ENCODE measurements at places on chromosomes 4 and X.
A peak's percentile ranks its signal among the peaks of the same experiment; 100 is the strongest.

DNA sequence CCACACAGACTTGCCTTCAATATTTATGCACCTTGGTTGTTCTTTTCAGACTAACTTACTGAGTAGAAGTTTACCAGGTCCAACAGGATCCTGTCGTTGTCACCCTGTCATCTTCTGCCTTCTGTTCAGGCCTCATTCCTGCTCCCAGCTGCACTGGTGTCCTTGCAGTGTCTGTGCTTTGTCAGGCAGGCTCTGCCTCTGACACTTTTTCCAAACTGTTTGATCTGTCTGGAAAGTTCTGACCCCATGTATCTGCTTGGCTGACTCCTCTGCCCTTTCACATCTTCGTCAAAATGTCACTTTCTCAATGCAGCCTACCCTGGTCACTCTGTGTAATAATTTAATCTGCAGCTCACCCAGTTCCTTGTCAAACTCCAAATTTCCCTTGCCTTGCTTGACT lies 9.9 kb downstream of the PAGE2 start:
- DNase-seq: no peak

DNA sequence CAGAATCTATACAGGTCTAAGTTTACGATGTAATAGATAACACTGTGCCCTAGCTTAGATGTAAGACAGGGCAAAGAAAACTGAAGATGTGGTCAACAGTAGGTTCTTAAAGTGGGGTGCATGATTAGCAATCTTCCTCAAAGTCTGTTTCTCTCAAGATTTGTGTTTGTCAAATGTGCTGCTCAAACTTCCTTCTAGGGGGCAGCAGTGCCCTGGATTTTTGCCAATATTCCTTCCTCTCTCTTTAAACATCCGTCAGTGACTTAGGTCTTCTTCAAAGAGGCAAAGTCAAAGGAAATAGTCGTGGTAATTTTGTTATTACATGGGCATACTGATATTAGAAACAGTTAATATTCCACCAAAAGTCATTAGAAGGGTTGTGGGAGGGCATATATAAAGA lies 4.2 kb upstream of the PDHA2 start:
- peak; percentile 0 for DNase-seq

DNA sequence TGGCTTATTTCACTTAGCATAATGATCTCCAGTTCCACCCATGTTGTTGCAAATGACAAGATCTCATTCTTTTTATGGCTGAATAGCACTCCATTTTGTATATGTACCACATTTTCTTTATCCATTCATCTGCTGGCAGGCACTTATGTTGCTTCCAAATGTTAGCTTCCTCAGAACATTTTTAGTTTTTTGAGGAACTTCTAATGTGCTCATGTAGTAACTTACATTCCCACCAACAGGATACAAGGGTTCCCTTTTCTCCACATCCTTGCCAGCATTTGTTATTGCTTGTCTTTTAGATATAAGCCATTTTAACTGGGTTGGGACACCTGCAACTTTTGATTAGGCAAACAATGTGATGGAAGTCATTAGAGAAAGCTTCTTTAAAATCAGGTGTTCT lies 454.2 kb downstream of the NLGN4X start:
- no peak for DNase-seq

DNA sequence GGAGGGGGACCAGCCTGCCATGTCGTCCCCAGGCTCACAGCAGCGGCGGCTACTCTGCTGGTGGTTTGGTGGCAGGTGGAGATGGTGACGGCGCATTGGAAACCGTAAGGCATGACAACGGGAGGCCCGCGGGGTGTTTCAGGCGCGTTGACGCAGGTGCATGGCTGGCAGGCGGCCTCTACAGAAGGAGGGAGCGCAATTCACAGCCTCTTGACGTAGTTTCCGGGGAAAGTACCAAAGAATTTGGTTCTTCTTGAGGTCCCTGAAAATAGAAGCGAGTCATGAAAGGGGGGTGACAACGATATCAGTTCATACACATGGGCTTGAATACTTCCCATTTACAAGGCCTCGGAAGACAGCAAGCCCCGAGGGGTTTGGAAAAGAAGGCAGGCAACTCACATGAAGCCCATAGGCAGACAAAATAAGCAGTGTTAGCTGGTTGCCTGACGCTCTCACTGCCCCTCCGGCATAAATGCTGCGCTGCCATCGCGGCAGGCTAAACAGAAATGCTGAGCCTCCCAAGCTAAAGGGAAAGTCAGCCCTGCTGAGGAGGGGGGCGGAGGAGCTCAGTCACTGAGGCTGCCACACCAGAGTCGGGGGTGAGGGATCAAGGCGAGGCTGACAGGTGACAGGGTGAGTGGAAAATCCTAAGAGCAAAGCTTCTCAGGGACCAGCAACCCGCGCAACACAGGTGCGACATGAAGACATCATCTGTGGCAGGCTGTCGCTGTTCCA lies 52.3 kb upstream of the PDLIM3 start:
- DNase-seq: no peak

- DNase-seq: no peak
Observed at GRCh38 chrX:33416273-33416805, 205.0 kb upstream of the DMD start.

DNA sequence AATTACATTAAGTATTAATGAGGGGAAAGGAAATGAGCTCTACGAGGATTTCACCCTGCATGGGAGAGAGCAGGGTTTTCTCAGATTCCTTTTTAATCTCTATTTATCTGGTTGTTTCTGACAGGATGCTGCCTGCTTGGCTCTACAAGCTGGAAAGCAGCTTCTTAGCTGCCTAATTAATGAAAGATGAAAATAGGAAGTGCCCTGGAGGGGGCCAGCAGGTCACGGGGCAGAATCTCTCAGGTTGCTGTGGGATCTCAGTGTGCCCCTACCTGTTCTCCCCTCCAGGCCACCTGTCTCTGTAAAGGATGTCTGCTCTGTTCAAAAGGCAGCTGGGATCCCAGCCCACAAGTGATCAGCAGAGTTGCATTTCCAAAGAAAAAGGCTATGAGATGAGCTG lies 113.7 kb downstream of the PARM1 start:
- no peak for DNase-seq

- DNase-seq: no peak
Observed at GRCh38 chr4:81060587-81061343, 30.3 kb downstream of the BMP3 start.

- peak; percentile 59 for DNase-seq
Observed at GRCh38 chr4:138182838-138183426, 59.2 kb downstream of the SLC7A11 start.

DNA sequence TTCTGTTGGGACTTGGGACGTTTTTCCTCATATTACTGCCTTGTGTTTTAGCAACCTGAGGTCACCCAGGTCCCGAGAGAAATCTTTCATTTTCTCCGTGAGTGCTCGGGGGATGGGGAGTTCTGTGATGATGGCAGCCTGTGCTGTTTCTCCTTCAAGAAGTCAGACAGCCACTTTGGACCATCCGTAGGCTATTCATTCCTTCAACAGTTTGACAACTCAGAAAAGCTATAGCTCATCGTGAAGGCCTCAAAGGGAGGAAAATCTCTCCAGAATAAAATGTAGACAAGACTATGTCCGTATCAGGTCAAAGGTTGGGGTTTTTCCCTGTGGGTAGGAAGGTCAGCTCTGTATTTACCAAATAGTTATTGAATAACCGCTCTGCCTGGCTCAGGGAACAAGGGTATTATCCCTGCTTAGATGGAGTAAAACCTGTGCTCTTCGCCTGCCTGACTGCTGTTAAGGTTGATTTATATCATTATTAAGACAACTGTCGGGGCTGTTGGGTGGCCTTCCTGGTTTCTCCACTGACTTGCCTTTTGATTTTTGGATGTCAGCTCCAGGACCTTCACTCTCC lies 36.6 kb downstream of the FAM114A1 start:
- DNase-seq: no peak

DNA sequence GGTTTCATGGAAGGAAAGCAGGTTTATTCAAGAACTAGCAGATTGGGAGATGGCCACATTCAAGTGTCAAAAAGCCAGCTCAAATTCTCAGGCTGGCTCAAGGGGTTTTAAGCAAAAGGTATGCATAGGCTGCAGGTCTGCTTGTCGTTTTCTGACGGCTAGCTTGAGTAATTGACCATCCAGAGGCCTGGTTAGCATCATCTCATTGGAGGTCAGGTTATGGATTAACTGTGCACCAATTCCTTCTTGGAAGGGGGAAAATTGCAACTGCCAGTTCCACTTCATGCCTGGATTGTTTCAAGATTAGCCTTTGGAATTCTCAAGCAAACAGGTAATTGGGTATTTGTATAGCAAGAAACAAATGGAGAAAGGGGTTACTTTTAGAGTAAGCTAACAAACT lies 62.1 kb downstream of the FUNDC1 start:
- DNase-seq: no peak

DNA sequence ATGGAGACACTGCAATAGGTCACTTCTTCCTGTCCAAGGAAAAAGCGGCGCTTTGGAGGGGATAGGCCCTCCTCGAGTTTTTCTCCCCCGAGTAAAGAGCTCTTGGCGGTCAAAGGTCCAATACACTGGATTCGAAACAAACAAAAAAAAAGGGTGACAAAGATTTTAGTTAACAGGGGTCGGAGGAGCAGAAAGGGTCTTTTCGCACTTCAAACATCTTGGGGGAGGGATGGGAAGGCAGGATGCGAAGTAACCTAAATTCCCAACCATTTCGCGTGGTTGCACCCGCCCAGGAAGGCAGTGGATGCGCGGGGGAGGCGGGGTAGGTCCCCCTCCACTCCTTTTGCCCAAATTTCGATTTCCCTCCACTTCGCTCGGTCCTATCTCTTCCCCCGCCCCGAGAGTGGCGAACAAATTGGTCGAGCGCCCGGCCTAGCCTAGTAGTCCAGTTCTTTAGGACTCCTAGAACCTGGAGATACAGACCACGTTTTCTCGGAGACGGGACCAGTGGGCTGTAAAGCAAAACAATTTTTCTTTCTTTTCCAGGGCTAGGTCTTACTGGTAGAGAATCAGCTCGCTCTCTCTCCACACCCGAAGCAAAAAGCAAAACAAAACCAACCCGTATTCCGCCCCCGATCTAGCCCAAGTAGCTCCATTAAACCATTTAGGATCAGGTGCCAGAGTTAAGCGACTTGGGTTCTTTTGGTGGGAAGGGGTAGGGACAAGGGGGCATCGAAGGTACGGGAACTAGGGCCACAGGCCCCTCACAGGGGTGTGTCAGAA lies 2.0 kb upstream of the STAG2 start:
- DNase-seq: peak; percentile 46

DNA sequence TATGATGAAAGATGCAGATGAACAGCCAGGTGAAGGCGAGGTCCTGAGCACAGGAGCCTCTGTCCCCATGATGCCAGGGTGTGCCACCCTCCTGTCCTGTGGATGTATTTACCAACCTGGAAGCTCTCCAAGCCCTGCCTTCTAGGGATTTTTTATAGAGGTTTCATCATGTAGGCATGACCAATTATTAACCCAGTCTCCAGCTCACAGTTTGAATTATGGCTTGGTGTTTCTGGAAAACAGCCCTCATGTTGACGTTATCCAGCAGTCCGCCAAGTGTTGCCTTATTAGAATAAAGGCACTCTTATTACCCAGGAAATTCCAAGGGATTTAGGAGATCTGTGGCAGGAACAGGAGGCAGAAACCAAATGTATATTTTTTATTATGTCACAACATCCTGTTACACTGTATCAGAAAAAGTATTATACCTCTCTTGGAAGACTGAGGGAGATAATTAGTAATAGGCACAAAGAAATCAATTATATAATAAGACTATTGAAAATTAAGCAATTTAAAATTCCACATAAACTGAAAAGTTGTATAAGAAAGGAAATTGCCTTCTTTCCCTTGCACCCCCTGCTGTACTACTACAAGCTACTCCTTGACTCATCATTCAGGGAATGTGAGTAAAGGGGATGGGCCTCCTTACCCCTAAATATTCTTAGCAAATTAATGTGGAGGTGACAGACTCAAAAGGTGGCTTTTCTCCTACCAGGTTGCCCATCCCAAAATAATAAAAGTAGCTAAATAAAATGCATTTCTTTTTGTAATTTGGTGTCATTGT lies 129.6 kb downstream of the ZNF330 start:
- peak; percentile 58 for DNase-seq

GRCh38 chr4:42683393-42683792 lies 26.5 kb upstream of the ATP8A1 start:
- DNase-seq: no peak

Measured in ELR (cell line).